ENCODE measurements at places on chromosomes 3 and 15. TPM values are rescaled to one million over a fixed set of nuclear protein-coding genes. Genes with fewer than 3 reads are reported as not detected.

CPNE4 gene
- 3.5 TPM for total RNA-seq

MNS1 gene
- 0.72 TPM for total RNA-seq

RASL12 gene
- total RNA-seq: 0.58 TPM

- no peaks in the 10 kb centered on the region for H3K36me3 ChIP-seq
- no peak for DNase-seq
- H3K27me3 ChIP-seq: peaks cover 7% of the 10 kb centered on the region
- H3K4me3 ChIP-seq: no peak overlapping the region
Measured at GRCh38 chr3:42680806-42681205, 4.5 kb upstream of the KLHL40 start.

Measured in stomach (tissue), 19 donors.